ENCODE measurements at places on chromosomes 2 and 18. TPM values are rescaled to one million over a fixed set of nuclear protein-coding genes. Genes with fewer than 3 reads are reported as not detected.

Gene FZD7
- total RNA-seq: 3.2 TPM

Gene AOX1
- 76.8 TPM for total RNA-seq

Gene IL1B
- 0.72 TPM for total RNA-seq

Gene TSPYL6
- not detected for total RNA-seq

Gene SGPP2
- total RNA-seq: not detected

Gene ACAA2
- total RNA-seq: 41.3 TPM

Gene INO80B
- total RNA-seq: 7.5 TPM

Gene RAB6C
- not detected for total RNA-seq

Gene EMILIN2
- total RNA-seq: 32.0 TPM
